ENCODE measurements at places on chromosomes 2 and 18. TPM values are rescaled to one million over a fixed set of nuclear protein-coding genes. Genes with fewer than 3 reads are reported as not detected.

Gene TANC1
- 8.7 TPM for total RNA-seq

Gene MLPH
- 270 TPM for total RNA-seq

Gene AMER3
- total RNA-seq = not detected

Gene LRATD1
- 0.10 TPM for total RNA-seq

Gene NT5C1B
- not detected for total RNA-seq

Gene ABCG8
- total RNA-seq = not detected

Gene SERPINB5
- 0.13 TPM for total RNA-seq

Gene CRYGD
- total RNA-seq = not detected

Gene NAT8
- not detected for total RNA-seq

Gene SERPINB4
- 0.15 TPM for total RNA-seq
